ENCODE measurements at places on chromosomes 13 and 19.

DNA sequence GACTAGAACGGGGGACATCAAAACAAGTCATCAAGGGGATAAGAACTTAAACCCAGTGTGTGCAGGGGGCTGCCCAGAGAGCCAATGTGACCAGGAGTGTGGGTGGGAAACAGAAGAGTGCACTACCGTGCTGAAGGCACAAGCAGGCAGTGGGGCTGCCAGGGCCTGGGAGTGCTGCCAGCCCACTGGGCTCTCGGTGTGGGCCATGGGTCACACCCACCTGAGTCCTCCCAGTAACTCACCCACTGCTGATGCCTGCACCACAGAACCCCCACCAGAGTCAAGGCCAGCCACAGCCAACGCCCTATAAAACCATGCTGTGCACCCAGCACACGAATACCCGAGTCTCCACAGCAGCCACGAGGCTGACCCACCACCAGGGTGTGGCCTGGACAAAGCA lies 8.5 kb downstream of the MED26 start:
- H3K36me3 ChIP-seq, result peaks cover 23% of the 10 kb centered on the region
- DNase-seq, result no peak
- peak overlapping the region; percentile 25 for H3K4me3 ChIP-seq
- no peaks in the 10 kb centered on the region for H3K27me3 ChIP-seq

- peaks cover 23% of the 10 kb centered on the region for H3K36me3 ChIP-seq
- H3K4me3 ChIP-seq, result no peak overlapping the region
- H3K4me1 ChIP-seq, result no peaks in the 10 kb centered on the region
- no peak overlapping the region for H3K27ac ChIP-seq
- no peak for DNase-seq
- H3K27me3 ChIP-seq, result no peaks in the 10 kb centered on the region
Observed at GRCh38 chr19:619286-620002, 13.9 kb downstream of the POLRMT start.

GRCh38 chr13:44197791-44198770 lies 175.5 kb upstream of the SERP2 start:
- H3K4me1 ChIP-seq, result peaks cover 12% of the 10 kb centered on the region
- peak overlapping the region; percentile 24 for H3K27ac ChIP-seq
- no peaks in the 10 kb centered on the region for H3K27me3 ChIP-seq
- H3K36me3 ChIP-seq, result no peaks in the 10 kb centered on the region
- DNase-seq, result no peak

DNA sequence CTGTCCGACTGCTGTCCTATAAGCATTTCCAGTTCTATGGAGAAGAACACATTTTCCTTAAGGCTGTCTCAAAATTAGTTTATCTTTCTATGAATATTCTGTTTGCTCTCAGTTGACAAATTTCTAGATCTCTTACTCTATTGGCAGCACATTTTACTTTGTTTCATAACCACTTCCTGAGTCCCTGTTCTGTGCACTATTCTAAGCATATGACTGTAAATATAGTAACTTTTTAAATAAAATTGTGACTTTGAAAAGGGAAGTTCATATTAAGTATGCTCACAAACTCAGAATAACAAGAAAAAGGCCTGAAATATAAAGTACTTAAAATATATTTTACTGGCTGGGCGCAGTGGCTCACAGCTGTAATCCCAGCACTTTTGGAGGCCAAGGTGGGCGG lies 56.5 kb upstream of the HTR2A start:
- DNase-seq, result no peak
- H3K4me3 ChIP-seq, result no peak overlapping the region
- no peaks in the 10 kb centered on the region for H3K36me3 ChIP-seq
- no peaks in the 10 kb centered on the region for H3K4me1 ChIP-seq

- DNase-seq, result no peak
- no peaks in the 10 kb centered on the region for H3K27me3 ChIP-seq
- H3K4me3 ChIP-seq, result no peak overlapping the region
- H3K36me3 ChIP-seq, result peaks cover 4% of the 10 kb centered on the region
- no peaks in the 10 kb centered on the region for H3K4me1 ChIP-seq
Observed at GRCh38 chr13:44389060-44389666, 15.5 kb downstream of the SERP2 start.

DNA sequence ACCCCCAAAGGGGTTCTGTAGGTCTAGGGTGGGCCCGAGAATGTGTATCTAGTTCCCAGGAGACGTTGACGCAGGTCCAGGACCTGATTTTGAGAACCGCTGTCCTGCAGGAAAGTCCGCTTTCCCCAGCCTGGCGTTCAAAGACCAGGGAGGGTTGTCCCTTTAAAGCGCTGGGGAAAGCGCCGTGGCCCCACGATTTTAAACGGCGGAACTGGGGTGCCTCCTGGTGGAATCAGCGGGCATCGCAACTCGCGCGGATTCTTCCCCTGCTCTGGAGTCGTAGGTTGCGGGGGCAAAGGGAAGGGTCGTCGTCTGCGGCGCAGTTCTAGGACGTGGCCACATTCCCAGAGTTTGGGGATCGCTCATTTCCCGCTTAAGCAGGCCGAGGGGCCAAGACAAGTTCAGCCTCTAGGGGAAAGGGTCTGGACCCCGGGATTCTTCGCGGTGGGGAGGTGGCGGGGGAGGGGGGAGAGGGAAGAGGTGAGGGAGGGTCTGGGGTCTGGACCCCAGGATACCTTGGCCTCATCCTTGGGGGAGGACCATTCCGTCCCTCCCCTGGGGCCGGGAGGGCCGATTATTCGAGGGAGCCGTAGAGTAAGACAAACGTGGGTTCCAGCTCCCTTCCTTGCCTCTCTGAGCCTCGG lies 7.7 kb downstream of the PNMA8B start:
- no peak overlapping the region for H3K4me3 ChIP-seq
- peaks cover 5% of the 10 kb centered on the region for H3K36me3 ChIP-seq
- no peak overlapping the region for H3K27ac ChIP-seq

DNA sequence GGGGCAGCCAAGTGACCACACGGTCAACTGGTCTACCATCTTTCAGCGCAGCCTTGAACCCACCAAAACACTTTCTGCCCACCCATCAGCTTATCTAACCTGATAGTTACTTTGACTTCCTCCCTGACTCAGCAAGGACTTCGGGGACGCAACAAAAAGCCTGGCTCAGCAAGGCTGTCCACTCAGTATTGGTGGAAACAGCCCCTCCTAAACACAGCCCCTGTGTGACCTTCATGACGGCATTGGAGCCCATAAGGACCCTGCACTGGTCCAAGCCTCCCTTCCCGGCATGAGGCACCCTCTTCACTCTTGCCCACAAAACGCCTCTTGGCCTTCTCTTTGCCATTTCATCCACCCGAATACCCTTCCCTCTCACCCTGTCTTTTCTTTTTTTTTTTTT lies 39.1 kb downstream of the INSR start:
- H3K36me3 ChIP-seq, result no peaks in the 10 kb centered on the region
- no peaks in the 10 kb centered on the region for H3K4me1 ChIP-seq
- H3K4me3 ChIP-seq, result no peak overlapping the region
- H3K27ac ChIP-seq, result no peak overlapping the region

DNA sequence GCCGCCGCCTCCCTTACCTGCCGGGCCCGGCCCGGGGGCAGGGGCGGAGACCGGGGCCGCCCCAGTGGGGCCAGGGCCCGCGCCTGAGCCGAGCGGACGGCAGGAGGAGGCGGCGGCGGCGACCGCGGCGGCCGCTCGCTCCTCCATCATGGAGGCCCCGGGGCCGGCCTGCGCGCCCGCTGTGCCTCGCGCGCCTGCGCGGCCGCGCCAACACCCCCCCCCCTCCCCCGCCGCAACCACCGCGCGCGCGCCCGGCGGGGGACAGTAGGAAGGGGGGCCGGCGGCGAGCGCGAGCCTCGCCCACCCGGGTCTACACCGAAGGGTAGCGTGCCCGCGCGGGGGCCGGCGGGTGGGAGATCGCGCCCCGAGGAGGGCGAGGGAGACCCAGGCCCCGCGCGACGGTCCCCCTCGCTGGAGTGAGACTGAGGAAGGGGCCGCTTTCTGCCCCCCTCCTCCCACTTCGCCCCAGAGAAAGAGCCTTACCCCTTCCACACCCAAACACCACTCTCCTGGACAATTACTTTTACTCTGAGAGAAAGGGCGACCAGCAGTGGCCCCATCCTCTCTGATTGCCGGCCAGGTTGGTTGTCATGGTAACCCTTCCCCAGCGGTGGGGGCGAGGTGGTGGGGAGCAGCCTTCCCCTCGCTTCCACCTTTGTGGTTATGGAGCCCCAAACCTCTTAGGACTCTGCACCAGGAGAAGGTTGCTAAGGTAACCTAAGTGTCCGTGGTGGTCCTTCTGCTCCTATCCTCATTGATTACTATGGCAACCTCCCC lies at the start of gene STRN4:
Gene STRN4 (minus strand): TSS at position 170 of the 777 bp plus-strand sequence. CDS start 20 bp downstream, at position 150.
- H3K27me3 ChIP-seq, result no peaks in the 10 kb centered on the region
- peak within 1 kb of the TSS; percentile 85 for H3K4me3 ChIP-seq
- no peak for DNase-seq
- peaks cover 53% of the 10 kb centered on the region for H3K4me1 ChIP-seq
- peaks cover 14% of the 10 kb centered on the region for H3K36me3 ChIP-seq

DNA sequence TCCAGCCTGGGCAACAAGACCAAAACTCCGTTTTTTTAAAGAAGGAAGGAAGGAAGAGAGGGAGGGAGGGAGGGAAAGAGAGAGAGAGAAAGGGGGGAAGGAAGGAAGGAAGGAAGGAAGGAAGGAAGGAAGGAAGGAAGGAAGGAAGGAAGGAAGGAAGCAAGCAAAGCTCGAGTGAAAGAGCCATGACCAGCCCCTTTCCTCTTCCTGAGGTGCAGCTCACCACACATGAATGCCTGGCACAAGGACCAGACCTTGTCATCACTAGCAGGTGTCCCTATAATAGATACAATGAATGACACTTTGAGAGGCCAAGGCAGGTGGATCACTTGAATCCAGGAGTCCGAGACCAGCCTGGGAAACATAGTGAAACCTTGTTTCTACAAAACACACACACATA lies 31.0 kb downstream of the SPRY2 start:
- H3K4me1 ChIP-seq, result no peaks in the 10 kb centered on the region
- no peak overlapping the region for H3K27ac ChIP-seq
- no peak overlapping the region for H3K4me3 ChIP-seq
- no peaks in the 10 kb centered on the region for H3K27me3 ChIP-seq

DNA sequence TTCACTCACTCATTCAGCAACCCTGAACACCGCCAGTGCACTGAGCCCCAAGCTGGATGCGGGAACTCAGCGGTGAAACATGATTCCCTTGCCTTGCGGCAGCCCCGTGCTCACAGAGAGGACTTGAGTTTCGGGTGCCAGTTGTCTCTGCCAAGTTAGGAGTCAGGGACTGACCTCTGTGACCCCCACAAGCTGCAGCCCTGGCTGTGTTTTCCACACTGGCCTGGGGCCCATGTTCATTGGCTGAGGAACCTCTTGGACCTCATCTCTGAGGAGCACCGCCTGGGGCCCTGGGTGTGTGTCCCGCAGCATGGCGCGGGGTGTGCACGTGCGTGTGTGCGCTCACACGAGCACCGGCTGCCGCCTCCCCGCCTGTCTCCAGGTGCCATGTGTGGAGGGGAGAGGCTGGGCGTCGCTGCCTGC lies 31.0 kb downstream of the CAPN12 start:
- no peak for DNase-seq
- peaks cover 35% of the 10 kb centered on the region for H3K36me3 ChIP-seq
- H3K27me3 ChIP-seq, result no peaks in the 10 kb centered on the region

DNA sequence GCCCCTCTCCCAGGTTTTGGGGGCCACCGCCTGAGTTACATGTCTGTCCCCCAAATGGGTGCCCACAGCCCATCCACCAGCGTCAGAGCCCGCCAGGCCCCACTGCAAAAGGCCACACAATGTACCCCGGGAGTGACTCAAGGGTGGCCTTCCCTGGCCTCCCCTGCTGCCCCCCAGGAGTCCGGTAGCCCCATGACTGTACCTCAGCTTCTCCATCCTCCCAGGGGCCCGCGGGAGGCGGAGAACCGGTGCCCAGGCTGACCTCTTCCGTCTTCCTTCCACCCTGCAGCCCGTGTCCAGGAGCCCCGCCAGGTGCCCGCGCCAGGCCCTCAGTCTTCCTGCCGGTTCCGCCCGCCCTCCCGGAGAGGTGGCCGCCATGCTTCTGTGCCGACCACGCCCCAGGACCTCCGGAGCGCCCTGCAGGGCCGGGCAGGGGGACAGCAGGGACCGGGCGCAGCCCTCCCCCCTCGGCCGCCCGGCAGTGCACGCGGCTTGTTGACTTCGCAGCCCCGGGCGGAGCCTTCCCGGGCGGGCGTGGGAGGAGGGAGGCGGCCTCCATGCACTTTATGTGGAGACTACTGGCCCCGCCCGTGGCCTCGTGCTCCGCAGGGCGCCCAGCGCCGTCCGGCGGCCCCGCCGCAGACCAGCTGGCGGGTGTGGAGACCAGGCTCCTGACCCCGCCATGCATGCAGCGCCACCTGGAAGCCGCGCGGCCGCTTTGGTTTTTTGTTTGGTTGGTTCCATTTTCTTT lies 10.3 kb downstream of the CBARP start:
- no peaks in the 10 kb centered on the region for H3K4me1 ChIP-seq
- no peaks in the 10 kb centered on the region for H3K27me3 ChIP-seq
- H3K36me3 ChIP-seq, result peaks cover 5% of the 10 kb centered on the region
- DNase-seq, result no peak
- H3K4me3 ChIP-seq, result no peak overlapping the region
- H3K27ac ChIP-seq, result no peak overlapping the region

GRCh38 chr13:53921473-53921872 lies 892.9 kb downstream of the OLFM4 start:
- H3K36me3 ChIP-seq, result no peaks in the 10 kb centered on the region
- H3K27me3 ChIP-seq, result no peaks in the 10 kb centered on the region
- H3K27ac ChIP-seq, result no peak overlapping the region
- no peak for DNase-seq
- H3K4me1 ChIP-seq, result no peaks in the 10 kb centered on the region
- H3K4me3 ChIP-seq, result no peak overlapping the region

GRCh38 chr13:79987323-79987722 lies 353.6 kb downstream of the SPRY2 start:
- DNase-seq, result no peak
- H3K4me3 ChIP-seq, result no peak overlapping the region
- H3K36me3 ChIP-seq, result no peaks in the 10 kb centered on the region
- H3K27me3 ChIP-seq, result no peaks in the 10 kb centered on the region
- H3K4me1 ChIP-seq, result no peaks in the 10 kb centered on the region

All from central memory CD8-positive, alpha-beta T cell (primary cell).